Fibroblast of upper back skin (primary cell): ENCODE measurements at places on chromosomes 6 and 20.

DNA sequence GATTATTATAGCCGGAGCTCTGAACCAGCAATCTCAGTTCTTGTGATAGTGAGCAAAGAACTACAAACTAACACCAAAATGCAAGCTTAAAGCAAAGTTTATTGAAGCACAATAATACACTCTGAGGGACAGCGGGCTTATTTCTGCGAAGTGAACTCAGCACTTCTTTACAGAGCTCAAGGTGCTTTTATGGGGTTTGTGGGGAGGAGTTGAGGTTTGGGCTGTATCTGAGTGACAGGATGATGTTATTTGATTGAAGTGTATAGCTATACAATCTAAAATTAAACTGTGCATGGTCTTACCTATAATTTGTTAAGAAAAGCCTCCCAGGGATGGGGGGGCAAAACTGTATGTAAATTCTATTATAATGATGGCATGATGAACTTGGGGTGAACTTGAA, 1.0 kb upstream of the HFE start:
- DNase-seq, result no peak

DNA sequence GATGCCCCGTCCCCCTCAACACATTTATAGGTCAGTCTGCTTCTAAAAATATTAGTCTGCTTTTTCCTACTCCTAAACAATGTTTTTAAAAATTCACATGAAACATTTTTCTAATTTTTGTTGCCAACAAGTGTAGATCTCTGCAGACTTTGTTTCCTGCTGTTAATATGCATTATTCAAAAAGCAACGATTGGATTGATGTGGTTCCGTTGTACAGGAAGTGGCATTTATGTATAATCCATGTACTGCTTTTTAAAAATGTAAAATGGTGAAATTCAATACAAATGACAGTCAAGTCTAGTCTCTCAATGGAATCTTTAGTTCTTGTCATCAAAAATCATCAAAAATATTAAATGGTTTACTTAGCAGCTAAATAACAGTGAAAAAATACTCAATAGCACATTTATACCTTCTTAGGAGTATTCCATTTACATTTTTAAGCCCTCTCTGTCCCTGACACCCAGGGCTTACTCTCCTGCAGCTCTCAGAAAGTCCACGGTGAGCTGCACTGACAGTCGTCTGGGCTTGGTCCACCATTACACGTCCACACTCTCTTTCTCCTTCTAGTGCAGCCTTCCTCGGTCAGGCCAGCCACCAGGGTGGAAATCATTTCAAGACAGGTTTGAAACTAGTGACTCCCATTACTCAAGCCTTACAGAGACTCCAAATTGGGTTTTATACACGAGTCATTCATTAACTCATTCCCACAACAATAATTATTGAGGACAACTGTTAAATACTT, 211.5 kb downstream of the TMEM200A start:
- DNase-seq, result no peak

- peak; percentile 41 for DNase-seq
Measured at GRCh38 chr20:25308671-25309394, 60.9 kb downstream of the PYGB start.

DNA sequence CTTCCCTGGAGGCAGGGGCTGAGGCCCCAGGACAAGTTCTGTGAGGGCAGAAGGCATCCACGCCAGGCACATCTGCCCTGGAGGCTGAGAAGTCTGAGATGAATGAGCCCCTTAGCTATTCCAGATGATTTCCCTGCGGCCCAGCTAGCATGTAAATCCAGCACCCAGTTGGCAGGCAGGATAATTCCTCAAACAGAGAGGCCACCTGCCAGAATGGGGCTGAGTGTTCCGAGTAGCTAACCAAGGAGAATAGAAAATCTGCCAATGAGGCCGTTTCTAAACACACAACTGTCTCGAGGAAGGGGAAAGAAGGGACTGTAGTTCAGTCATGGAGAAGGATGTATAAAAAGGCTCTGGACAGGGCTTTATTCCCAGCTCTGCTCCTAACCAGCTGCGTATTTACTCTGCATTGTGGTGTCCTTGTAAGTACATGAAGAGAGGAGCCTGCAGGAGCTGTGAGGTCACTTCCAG, 211.4 kb upstream of the CDYL start:
- peak; percentile 18 for DNase-seq

GRCh38 chr6:161901740-161902426, 628.0 kb upstream of the AGPAT4 start:
- DNase-seq, result no peak

DNA sequence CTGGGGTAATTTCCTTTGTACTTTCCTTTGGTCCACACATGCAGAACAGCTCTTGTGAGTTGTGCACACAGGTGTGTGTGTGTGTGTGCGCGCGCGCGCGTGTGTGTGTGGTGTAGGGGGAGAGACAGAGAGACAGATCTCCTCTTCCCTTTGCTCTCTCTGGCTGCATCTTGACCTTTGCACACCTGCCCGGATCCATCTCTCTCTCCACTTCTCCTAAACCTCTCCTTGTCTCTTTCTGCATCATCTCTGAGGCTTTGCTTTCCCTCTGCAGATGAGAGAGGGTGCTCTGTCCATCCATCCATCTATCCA, 67.0 kb downstream of the SRC start:
- DNase-seq, result no peak

DNA sequence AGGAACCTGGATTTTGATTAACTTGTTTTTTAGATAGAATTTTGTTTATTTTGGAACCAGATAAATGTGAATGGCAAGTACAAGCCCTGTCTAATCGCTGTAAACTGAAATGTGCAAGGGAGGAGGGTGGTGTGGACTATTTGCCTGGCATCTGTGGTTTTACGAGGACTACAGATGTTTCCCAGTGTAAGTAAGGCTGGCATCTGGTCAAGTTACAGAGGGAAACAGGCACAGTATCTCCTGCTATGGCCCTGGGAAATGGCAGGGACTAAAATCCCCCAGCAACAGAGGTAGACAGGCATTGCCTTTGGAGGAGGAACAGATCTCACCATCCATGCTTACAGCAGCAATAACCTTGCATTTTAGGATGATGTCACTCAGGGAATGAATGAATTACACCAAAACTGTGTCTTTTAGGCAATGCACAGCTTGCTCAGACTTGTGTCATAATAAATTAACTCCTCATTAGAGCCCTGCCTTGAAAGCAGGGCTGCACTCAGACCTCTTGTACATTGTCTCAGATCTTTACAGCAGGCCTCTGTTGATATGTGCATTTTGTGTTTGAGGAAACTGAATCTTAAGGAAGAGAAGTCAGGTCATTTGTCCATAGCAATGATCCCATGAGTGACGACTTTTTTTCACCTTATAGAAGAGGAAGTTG, 96.2 kb downstream of the TCP11 start:
- no peak for DNase-seq

- peak; percentile 57 for DNase-seq
Measured at GRCh38 chr6:133704371-133704770, 184.5 kb upstream of the TCF21 start.

DNA sequence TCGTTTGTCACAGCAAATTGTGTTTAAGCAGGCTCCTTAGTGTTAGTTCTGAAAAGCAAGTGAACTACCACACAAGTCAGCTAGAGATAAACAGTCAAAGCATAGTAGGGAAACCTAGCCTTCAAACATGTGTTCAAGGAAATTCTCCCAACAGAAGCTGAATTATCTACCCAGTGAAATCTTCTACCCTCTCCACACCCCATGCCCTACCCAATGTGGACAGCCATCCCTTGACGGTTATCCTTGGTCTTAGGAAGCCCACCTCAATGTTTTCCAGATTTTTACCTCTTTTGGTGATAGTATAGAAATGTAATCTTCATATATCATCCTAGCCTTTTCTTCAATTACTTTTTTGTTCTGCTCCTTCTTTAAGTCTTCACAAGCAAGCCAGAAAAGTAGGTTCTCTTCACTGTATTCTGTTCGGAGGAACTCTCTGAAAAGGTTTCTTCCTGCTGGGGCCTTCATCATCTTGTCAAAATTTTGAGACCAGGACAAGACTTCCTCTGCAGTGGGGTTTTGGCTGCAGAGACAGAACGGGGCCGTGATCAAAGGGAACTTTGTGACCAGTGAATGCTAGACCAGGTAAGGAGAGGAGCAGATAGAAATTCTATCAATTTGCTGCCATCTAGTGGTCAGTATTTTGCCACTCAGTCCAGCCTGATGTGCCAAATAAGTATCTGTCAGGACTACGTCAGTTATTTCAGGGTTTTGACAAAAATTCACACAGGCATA, 21.6 kb upstream of the MTRF1L start:
- DNase-seq, result peak; percentile 57

DNA sequence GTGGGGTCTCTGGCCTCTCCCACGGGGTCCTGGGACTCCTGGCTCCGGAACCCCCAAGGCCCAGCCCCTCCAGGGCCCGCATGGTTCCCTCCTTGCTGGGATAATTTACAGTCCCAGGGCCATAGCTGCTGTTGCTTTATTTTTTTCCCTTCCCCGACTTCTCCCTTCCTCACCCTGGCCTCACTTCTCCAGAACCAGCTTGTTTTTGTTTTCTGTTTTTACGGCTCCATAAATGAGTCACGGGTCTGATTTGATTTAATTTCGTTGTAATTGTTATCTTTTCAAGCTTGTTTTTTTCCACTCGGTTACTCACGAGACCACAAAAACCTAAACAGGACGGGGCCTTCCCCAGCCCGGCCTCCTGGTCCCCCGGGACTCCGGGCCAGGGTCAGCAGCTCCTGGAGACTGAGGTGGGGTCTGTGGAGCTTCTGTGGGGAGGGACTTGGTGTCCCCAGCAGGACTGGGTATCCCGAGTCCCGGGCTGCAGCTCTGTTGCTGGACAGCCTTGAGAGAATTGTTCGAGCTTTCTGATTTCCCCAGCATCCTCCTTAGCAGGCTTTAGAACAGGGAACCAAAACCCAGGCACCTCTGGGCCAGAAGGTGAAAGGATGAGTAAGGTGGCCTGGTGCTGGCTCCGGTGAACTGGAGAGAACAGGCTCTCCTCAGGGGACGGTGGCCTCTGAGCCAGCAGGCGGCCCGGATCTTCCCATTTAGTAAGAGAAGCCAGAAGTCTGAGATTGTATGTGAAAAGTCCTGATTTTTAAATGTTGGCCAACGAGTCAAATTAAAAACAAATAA, 94.9 kb downstream of the CEBPB start:
- peak; percentile 43 for DNase-seq

DNA sequence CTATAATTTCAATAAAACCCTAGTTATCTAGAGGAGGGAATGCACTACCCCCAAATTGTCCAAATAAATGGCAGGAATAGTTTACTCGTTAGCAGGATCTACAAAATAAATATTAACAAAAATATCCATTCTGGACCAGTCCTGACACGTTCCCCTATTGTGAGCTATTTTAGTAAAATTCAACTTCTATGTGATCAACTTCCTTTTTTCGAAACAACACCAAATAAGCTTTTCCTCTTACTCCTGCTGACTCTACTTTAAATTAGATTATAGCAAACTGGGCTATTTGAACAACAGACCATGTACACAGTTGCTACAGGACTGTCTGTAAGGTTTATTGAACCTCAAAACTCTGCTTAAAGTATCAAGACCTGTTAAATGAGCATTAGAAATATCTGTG, 154.3 kb downstream of the IPCEF1 start:
- DNase-seq, result no peak

DNA sequence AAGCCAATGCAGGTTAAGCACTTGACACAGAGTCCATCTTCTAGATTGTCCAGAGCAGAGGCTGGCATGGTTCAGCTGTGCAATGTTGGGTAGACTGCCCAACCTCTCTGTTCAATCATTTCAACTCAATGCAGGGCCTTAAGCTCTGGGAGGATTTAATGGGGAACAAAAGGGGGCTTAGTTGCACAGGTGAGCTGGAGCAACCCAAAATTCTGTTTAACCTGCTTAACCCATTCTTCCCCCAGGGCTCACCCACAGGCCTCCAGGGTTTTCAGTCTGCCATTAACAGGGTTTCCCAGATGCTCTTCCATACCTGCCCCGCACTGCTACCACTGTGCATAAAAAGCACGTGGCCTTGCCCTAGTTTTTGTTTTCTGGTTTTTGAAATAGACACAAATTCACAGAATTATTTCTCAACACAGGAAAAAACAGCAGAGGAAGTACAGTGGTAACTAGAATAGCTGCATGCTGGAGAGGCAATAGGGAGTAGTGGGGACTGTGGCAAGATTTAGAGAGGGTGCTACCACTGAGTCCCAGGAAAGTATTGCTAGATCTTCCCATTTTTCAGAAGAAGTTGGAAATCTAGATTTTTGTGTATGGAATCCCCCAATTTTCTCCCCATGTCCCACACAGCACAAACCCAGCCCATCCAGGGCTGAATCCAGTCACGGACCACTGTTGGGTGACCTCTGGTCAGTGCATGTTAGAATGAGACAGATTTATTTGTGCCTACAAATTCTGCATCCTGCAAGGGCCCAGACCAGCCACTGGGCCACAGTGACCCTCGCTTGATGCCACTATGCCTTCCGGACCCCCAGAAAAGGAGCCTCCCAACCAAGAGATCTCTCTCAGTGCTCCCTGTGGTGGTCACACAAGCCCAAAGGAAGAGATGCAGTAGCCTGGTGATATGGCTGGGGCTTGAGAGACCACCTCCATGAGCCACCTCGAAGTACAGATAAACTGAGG, 4.6 kb downstream of the PTGIS start:
- no peak for DNase-seq

DNA sequence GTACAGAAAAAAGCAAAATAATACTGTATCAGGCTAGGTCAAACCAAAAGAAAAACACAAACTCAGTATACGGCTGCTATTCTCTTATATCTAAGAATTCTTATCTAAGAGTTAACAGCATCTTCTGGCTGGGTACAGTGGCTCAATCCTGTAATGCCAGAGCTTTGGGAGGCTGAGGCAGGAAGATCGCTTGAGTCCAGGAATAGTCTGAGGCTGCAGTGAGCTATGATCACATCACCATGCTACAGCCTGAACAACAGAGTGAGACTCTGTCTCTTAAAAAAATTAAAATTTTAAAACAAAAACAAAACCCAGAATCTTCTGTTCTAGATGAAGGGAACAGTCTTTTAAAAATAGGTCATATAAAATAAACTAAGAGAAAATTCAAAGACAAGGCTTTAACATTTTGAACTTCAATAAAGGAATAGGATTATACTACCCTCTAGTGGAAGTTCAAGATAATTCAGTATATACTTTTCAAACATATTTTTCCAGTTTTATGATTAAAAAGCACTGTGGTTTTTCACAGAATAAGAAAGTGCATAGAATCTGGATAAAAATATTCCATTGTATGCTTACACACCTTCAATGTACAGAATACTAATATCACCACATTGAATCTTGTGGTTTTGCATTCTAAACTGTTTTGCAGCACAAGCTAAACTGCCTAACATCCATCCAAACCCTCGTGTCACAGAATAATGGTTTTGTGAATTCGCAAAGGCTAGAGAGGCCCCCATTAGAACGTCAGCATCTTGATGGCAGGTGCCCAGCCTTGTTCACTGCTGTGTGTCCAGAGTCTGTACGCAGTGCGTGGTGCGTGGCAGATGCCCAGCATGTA, 39.3 kb downstream of the DTNBP1 start:
- no peak for DNase-seq
